ENCODE measurements at places on chromosomes 16 and 17.

DNA sequence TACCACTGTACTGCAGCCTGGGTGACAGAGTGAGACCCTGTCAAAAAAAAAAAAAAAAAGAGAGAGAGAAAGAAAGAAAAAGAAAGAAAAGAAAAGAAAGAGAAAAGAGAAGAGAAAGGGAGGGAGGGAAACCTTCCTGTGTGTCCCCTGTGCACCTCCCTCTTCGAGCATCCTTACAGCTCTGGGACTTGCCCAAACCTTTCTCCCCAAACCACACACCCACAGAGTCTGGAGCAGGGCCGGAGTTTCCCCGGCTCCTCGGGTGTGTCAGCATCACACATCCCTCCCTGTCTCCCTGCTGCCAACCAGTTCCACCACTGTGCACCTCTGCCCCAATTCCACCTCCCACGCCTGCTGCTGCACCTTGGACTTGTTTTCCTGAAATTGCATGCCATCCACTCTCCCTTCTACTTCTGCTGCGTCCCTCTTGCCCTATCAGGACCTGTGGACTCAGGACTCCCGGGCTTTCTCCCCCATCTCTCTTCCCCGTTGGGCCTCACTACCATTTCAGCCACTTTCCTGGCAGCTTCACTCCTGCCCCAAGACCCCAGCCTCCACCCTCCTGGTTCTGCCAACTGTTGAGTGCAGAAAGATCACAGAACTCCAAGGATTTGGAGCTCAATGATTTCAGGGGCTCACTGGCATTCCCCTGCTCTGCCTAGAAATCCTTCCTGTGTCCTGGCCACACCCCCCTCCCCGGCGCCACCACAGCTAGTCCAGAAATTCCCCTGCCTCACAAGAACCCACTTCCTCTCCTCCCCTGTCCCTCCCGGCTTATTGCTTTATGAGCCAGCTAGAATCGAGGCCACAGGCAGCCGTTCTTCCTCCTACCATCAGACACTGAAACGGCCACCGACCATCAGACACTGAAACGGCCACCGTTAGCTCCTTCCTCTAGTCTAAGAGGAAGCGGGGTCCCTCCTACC lies 3.7 kb upstream of the CDK3 start:
- peak; percentile 96 for DNase-seq

DNA sequence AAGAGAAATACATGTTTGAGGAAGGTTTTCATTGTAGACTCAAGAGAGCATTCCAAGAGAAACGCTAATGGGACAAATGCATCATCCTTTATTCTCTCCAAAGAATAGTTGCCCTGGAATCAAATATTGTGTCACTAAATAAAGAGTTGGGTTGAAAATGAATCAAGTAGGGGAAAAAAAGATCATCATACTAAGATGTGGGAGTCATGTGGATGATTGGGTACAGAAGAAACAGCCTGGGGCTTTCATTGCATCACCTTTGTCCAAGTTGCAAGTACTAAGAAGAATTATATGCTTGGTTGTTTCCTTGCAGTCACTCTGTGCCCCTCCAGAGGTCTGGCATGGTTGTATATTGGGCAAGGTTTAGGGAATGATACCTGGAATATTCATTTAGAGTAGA lies 658.9 kb downstream of the TOX3 start:
- DNase-seq = no peak

- no peak for DNase-seq
These were observed 176.0 kb downstream of the TMEM132E start for GRCh38 chr17:34755371-34755770.

DNA sequence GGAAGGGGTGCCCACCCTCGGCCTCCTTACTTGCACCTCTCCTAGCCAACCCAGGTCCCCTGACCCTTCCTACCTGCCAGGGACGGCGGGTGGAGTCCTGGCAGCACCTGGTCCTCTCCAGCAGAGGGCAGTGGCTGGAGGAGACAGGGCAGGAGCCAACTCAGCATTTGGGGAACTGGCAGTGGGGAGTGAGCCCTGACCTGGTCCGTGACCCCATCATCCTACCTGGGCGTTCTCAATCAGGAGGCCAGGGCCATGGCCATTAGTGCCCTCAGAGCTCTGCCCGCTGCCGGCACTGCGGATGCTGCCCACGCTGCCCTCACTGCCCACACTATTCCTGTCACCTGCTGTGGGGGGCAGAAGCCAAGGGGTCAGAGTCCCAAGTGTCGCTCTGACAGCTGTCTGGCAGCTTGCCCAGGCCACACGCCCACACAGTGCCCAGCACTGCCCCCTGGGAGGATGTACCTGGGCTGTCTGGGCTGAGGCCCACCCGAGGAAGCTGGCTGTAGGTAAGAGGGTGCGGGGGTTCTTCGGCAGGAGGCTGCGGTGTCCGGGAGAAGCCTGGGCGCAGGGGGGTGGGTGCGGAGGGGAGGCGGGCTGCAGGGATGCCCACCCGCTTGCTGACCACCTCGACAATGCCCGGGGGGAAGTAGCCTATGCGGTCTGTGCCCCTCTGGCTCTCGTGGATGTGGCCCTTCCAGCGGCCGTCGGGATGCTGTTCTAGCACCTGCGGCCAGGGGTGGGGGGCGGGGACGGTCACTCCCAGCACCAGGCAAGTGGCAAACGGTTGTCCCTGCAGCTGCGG lies 10.8 kb downstream of the CASKIN2 start:
- peak; percentile 58 for DNase-seq

GRCh38 chr17:41098481-41098880 lies 539 bp upstream of the KRTAP4-8 start:
- no peak for DNase-seq

DNA sequence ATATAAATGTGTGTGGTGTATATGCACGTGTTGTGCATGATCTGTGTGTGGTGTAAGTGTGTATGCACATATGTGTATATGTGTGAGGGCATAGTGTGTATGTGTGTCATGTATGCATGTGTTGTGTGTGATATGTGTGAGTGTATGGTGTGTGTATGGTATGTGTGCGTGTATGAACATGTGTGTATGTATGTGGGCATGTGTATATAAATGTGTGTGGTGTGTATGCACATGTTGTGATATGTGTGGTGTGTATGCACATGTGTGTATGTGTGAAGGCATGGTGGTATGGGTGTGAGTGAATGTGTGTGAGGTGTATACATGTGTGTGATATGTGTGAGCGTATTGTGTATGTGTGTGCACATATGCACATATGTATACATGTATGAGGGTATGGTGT lies 198.7 kb downstream of the RBFOX3 start:
- no peak for DNase-seq
